ENCODE measurements at places on chromosomes 7 and 10.

- DNase-seq = peak; percentile 8
Measured at GRCh38 chr7:45033931-45034290, 33.9 kb downstream of the CCM2 start.

GRCh38 chr10:52379287-52379686 is 65.2 kb downstream of the DKK1 start:
- no peak for DNase-seq

DNA sequence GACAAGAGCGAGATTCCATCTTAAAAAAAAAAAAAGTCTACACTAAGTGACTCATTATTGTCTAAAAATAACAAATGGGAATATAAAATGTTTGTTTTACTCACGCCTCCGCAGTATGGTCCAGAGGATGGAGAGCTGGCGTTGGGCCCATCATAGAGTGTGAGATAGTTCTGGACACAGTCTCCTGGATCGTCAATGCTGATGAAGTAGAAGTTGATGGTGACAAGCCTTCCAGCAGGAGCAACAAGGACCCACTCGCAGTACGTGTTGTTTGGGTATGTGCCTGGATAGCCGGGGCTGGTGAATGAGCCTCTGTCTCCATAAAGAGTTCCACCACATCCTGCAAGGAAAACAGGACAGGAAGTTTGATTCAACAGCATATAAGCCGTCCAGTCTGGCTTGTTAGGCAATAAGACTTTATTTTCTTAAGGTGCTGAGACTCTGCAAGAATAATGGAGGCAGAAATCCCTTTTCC is 11.5 kb upstream of the RSU1 start:
- DNase-seq = no peak

- no peak for DNase-seq
Measured at GRCh38 chr7:30202671-30203070, 67.9 kb downstream of the MTURN start.

- no peak for DNase-seq
Measured at GRCh38 chr7:106063024-106063423, 49.1 kb downstream of the SYPL1 start.

DNA sequence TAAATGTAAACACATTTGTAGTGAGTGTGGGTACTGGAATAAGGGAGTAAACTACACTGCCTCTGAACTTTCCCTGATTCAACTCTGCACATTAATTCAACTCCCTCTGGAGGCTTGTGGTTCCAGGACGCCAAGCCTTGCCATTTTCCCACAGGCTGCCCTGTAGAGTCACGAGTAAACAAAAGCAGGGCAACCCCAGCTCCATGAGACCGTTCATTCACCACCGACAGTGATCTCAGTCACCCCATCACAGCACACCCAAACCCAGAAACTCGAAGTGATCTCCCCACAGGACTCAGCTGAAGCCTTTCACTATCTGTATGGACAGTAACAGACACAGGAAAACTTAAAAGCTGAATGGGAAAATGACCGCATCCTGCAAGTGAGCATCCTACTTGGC is 218.8 kb upstream of the FRMD4A start:
- no peak for DNase-seq

DNA sequence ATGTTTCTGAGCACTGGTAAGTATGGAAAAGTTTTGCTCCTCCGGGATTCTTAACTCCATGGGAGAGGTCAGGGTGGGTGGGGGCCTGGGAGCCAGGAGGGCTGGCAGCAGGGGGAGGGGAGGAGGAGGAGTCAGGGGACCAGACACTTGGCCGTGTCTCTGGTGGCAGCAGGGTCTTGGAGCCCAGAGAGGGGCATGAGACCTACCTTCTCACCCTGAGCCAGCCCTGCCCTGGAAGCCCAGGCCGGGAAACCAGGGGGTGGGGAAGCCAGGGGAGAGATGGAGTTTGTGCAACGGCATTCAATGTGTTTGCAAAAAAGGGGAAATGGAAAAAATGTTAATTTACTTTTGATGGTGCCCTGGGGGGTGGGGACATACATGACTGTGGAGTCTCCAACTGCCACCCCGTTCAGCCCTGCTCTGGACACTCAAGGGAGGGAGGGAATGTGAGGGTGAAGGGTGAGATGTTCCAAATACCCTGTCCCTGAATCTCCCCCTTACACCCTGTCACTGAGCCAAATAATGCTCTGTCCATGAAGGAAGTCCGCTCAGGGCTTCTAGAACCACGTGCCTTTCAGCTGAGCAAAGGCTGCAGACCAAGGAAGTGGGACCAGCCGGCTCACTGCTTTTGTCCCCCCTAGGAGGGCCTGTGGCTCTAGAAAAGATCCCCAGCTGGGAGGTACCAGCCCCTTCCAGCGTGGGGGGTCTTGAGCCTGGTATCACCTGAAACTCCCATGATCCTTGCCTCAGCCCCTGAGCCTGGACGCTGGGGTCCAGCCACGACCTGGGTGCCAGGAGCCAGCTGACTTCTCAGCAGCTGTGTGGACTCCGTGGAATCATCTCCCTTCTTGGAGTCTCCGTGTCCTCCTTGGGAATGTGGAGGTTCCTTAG is 48.3 kb downstream of the TMEM270 start:
- DNase-seq = no peak

DNA sequence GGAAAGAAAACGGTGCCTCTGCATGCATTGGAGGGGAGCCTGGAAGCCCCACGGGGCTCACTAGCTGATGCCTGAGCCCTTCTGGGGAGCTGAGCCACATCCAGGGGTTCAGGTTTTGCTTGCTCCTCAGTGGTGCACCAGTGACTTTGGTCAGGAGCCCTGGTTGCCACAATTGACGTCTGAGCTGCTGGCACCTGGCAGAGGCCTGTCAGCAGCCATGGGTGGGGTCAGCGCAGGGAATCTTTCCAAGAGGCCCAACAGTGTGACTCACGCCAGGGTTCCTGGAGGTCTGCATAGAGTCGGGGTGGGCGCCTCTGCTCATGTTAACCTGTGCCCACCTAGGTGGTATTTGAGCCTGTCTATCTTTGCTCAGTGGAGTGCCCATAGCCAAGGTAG is 138.7 kb downstream of the NEURL1 start:
- DNase-seq = no peak

GRCh38 chr7:27727058-27727457 is 12.9 kb upstream of the TAX1BP1 start:
- no peak for DNase-seq

DNA sequence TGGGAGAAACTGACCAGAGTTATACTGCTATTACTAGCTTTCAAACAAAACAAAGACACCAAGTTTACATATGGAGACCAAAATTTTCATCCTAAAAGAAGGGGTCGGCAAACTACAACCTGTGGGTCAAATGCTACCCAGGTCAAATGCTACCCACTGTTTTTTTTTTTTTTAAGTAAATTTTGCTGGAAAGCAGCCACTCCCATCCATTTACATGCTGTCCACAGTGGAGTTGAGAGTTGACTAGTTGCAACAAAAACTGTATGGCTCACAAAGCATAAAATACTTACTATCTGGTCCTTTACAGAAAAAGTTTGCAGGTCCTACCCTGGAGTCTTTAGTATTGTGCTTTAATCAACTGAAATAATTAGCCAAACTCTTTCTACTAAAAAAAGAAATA is 91.4 kb downstream of the SIRT1 start:
- no peak for DNase-seq

DNA sequence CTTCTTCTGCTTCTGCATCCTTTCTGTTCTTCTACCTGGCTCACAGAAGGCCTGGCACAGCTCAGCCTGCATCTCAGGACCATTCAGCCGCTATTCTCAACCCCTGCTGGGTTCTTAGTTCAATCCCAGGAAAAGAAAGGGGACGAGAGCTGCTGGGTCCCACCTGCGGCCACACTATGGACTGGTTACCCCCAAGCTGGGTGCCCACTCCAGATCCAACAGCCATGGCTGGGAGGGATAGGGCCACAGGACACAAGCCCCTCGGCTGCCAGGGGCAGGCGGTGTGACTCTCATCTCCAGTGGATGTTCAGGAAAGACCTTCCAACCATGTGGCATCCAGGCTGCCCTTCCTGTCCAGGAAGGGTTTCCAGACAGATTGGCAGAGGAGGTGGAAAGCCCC is 97.6 kb upstream of the NMT2 start:
- DNase-seq = no peak

DNA sequence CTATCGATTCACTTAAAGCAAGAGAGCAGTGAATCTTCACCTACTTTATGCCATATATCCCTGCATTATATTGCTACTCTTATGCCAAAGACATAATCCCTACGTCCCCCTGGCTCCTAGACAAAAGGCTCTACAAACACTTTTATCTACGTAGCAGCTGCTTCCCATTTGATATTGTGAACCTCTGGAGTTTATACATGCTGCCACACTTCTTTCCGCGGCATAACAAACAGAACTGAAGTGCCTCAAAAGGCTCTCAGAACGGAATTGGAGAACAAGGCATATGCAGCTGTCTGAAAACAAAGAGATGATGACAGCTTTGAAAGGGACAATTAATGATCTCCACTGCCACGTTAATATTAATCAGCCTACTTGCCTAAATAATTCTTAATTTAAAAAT is 985.6 kb upstream of the LRRN3 start:
- no peak for DNase-seq

DNA sequence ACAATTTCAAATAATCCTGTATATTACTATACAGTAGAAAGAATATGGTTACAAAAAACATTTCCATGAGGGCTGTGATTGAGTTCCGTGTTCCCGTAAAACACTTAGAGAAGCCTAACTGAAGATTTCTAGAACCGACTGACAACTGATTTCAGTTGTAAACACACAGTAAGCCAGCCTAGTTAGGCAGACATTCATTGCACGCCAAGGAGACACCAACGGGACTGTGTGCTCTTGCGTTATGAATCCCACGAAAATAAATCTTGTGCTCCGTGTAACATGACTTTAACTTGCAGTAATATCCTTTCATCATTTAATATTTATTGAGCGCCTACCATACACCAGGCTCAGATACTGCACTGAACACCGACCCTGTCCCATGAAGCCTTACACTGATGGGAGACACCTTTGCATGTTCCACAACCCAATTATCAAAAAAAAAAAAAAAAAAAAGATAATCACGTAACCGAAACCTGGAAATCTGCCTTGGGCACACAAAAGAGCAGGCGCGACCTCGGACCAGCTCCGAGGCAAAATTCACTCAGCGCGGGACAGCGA is 420 bp upstream of the KLHL7 start:
- peak; percentile 43 for DNase-seq

DNA sequence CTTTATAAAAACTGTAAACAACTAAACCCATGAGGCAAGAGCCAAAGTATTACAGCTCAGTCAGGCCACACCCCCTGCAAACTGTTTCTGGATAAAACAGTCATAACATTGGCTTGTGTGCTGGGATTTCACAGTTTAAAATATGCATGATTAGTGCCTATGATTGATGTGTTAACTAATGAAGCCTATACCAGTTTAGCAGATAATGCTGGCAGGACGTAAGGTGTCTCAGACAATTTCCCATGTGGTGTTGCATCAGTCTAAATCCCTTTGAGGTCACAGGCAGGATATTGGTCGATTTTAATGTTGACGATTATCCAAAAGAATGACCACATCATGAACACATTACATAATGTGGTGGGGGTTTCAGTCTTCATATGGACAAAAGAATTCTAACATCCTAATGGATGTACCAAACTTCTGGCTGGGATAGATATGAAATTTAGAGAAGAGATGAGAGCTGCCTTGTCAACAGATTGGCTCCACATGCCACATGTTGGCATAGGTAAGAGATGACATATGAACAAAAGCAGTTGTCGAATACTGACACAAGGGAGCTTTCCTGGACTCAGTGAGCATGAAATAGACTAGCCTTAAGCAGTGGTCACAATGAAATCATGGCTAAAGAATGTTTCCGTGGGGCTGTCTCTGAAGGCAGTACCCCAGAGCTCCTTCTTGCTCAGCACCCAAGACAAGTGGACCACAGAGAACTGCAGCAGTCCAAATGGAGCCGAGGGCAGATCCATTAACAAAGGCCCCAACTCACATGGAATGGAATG is 445.6 kb downstream of the GFRA1 start:
- no peak for DNase-seq

- DNase-seq = no peak
Measured at GRCh38 chr7:29019387-29019786, 61.3 kb upstream of the TRIL start.

GRCh38 chr7:71982851-71983250 is 429.3 kb downstream of the CALN1 start:
- peak; percentile 97 for DNase-seq

GRCh38 chr10:47022311-47023131 is 111.3 kb downstream of the PTPN20 start:
- no peak for DNase-seq

- DNase-seq = no peak
Measured at GRCh38 chr10:128982616-128982915, 484.5 kb upstream of the MGMT start.

DNA sequence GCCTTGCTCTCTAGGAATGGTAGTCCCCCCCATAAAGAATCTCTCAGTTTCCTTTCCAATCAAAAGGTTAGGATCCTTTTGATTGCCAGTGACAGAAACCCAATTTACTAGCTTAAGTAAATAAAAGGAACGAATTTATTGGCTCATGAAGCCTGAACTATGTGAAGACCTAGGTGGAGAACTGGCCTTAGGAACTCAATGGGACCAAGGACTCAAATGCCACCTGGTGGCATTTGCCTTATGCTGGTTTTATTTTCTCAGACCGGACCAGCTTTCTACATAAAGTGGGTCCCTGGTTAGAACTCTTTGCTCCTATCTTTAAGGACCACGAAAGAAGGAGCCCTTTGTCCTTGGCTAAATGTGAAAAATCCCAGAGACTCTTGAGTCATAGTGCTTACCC is 25.4 kb downstream of the CFTR start:
- no peak for DNase-seq

DNA sequence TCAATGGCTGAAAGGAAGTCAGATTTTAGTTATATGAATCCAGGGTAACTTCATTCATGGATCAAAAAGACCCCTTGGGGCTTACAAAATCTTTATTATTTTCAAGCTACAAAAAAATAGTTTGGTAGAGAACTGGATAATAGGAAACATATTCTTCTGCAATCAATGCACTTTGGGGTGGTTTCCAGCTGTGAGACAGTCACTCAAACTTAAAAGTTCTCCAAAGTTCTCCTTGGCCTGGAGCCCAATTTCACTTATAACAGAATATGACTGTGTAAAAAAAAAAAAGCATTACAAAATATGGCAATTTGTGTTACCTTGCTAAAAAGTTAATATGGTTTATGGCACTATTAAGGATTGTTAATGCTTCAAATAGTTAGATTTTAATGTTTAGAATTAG is 255.5 kb downstream of the AGMO start:
- no peak for DNase-seq

DNA sequence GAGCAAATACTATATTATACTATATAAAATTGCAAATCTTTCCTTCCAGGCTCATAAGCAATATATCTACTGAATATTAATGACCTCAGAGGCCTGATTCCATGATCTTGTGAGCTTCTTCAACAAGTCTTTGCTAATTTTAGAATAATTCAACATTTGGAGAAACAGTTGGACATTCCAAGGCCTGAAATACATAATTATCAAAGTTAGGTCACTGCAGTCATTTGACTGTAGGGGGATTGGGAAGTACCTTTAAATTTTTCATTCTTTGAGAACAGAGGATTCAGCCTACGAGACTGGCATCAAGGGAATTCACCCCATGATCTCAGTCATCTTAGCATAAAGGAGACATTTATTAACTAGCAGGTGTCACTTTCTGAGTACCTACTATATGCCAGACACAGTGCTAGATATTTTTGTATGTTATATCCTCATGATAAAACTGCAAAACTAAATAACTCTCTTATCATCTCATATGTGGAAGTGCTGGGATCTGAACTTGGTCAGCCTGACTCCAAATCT is 85.4 kb downstream of the DOCK4 start:
- no peak for DNase-seq
